Stimulated activated CD4-positive, alpha-beta T cell treated with anti-CD3 and anti-CD28 coated beads, Interleukin-2, amount 100 ng/mL, for 4 hours (primary cell): ENCODE measurements at places on chromosomes 12 and 14.

DNA sequence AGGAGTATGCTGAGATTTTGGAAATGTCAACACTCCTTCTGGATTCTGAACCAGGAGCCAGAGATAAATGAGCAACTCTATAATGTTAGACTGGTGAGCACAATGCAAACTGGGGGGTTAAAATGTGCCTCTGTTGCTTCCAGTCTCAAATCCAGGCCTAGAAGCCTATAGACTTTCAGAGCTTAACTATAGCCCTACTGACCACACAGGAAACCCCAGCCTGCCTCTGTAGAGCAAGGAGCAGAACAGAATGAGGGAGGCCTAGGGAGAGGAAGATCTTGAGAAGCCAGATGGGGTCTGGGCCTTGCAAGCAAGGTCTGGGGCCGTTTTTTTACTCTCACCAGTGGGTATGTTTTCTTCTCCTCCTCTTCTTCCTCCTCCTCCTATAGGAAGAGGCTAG is 225.4 kb upstream of the KITLG start:
- no peak for DNase-seq

DNA sequence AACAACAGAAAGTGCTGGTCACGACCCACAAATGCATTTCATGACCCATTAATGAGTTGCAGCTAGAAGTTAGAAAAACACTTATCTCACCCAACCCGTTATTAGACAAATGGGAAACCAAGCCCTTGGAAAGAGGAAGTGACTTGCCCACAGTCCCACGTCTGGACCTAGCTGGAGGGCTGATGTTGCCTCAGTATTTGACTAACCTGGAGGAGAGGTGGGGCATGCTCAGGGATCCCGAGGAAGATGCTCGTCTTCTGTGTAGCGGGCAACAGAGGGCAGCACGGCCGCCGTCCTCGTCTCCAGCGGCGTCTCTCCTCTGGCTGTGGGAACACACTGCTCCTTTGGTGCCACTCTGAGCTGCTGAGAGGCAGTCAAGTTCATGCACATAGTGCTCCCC is 12.7 kb downstream of the CCND2 start:
- no peak for DNase-seq

GRCh38 chr12:68878846-68879245 is 54.1 kb downstream of the CPM start:
- DNase-seq = no peak

DNA sequence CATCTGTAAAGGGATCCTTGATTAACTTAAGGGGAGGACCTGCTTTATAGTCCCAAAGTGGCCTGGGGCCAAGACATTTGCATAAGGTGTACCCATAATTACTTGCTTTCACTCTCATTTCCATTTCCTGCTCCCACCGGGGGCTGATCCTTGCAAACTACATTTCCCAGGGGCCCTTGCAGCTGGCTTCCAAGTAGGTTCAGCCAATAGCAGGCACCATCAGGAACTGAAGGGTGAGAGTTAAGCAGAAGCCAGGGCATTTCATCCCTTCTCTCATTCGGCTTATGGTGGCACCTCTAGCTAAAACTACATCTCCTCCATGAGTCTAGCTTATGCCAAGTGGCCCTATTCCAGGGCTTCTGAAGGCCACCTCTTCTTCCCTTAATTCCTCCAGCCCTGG is 88.8 kb downstream of the CCDC60 start:
- no peak for DNase-seq

- no peak for DNase-seq
Observed at GRCh38 chr14:102220031-102220430, 80.3 kb downstream of the WDR20 start.

DNA sequence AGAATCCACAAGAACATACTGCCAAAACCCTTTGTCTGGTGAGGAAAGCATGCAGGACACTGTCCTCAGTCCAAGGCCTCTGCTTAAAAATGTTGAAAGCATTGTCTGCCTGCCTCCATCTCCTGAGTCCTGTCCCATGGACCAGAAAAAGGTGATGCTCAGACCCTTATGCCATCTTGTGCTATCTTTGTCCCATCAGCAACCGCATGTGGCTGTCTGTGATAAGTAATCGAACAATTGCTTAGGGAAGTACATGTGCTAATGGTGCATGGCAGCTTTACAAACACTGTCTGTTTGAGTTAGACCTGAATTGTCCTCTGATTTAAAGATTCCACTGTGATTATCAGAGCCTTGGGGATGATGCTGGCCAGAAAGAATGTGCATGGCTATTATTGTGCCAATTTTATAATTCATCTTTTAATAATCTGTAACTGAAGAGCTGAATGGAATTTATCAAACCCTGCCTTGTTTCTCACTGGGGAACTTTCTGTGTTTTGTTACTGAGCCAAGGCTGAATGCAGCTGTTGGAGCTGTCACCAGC is 177.5 kb downstream of the DACT1 start:
- DNase-seq = no peak

DNA sequence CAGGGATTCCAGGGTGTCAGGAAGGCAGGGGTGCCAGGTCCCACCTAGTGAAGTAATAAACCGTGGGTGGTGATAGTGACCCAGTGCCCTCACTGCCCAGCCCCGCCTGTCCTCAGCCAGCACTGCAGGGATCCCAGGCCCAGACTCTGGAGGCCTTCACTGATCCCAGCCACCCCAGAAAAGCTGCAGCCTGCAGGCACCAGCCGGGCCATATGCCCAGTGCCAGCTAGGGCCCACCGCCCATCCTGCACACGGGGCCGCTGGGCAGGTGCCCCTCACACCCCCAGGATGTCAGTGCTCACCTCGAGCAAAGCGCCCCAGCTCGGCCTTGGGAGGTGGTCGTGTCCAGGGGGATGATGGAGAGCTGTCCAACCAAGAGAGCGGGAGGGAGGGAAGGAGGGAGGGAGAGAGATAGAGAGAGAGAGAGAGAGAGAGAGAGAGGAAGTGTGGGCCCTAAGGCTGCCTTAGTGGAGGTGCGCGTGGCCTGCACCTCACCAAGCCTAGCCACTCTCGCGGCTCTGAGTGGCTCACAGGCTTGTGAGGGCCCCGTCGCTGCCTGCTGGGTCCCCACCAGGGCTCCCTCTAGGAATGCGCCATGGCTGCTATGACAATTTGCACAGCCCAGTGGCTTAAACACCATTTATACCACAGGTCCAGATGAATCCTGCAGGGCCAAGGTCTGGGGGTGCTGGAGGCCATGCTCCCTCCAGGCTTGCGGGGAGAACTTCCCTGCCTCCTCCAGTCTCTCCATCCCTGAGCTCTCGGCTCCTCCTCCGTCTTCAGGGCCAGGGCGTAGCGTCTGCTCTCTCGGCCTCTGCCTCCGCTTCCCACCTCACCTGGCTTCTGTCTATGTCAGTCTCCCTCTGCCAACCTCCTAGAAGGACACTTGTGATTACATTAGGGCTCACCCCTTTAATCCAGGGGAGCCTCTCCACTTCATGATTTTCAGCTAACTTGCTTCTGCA is 401.0 kb downstream of the TMEM121 start:
- DNase-seq = no peak

- DNase-seq = no peak
Observed at GRCh38 chr14:68518761-68519670, 273.9 kb downstream of the ZFP36L1 start.

DNA sequence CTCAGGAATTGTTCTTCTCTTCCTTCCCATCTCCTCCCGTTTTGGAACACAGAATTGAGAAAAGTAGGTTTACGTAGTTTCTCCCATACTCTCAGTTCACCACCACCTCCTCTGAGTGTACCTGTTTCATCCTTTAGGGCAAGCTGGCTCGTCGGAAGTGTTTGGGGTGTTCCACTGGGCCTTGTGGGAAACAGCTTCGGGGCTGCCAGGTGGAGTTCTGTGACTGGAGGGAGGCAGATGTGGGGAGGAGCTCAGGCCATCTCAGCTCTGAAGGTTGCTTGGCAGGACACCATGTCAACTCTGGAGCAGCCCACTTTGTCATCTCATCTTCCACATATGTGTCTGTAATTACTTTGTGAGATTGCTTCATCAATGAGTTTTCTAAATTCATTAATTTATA is 53.5 kb upstream of the RD3L start:
- DNase-seq = no peak

- DNase-seq = no peak
Observed at GRCh38 chr14:31194661-31195060, 12.9 kb downstream of the HECTD1 start.

DNA sequence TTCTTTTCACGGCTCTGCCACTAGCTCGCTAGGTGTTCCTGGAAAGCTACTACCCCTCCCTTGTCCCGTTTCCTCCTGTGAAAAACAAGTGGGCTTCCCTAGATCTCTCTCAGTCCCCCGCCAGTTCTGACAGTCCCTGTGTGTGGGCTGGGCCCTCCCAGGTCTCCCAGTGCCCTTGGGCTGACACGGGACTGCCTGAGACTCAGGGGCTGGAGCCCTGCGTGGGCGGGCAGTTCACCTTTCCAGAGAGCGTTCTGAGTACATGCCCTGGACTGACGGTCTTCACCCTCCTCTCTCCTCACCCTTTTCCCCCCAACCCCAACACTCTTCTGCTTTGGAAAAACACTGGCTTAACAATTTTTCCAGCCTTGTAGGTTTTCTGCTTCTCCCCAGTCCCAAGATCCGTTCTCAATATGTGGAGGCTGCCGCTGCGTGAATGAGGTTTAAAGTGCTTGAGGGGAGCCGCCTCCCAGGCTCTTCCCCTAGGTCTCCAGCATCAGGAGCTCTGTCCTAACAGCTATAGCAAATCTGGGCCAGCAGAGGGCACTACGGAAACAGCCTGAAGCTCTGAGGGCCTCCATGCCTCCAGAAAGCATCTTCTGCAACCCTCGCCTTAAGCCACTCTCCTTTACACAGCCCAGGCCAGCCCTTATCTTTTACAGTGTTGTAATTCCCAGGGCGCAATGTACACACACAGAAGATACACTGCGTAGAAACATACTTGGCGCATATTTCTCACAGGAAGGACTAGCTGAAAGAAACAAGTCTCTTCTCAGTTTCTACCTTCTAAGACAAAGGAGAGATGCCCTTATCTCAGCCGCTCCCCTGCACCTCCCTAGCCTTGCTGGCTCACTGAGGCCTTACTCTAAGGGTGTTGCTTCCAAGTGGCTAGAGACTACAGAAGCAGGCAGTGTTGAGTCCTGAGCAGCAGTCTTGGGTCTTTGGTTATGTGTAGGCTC is 10.4 kb upstream of the DCD start:
- peak; percentile 6 for DNase-seq

- no peak for DNase-seq
Observed at GRCh38 chr12:18824287-18824686, 86.4 kb downstream of the CAPZA3 start.

- DNase-seq = no peak
Observed at GRCh38 chr12:513446-513845, 53.7 kb downstream of the B4GALNT3 start.

DNA sequence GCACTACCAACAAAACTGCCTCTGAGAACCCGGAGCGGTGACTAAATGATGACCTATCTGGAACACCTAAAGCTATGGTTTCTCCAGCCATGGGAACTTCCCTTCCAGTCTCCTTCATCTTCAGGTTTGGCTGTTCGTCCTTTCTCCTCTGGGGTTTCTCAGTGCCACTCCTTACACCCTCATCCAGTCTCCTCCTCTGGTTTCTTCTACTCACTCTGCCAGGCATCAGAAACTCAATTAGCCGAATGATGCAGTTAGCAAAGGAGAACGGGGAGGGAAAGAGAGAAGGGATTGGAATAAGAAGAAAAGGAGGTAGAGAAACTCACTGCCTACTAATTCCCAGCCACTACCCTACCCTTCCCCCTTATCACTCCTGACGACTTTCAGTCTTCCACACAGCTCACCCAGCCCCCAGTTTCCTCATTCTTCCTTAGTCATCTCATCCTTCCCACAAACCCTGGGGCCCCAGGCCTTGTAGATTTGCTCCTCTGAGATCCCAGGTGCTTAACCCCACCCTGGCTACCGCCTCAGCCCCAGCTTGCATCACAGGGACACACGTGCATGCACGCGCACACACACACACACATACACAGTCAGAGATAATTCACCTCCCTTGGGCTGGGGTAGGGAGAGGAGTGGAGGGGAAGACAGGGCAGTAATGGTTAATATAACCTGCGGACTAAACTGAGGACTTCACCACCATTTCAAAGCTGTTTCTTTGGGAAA is 13.0 kb downstream of the FGD6 start:
- DNase-seq = no peak

- DNase-seq = no peak
Observed at GRCh38 chr12:45309836-45310626, 94.1 kb downstream of the ANO6 start.

DNA sequence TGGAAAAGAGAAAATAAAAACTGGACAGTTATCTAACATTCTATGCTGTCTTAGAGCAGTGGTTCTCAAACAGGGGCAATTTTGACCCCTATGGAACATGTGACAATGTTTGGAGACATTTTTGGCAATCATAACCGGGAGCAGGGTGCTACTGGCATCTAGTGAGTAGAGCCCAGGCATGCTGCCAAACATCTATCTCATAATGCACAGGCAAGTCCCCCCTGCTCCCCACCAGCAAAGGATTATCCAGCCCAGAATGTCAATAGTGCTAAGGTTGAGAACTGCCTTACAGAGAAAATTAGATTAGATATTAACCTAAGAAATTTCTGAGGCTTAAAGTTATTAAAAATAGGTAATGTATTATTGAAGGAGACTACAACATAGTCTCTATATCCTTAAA is 22.9 kb upstream of the CATSPERB start:
- no peak for DNase-seq

- no peak for DNase-seq
Observed at GRCh38 chr14:77985211-77985615, 185.0 kb upstream of the NRXN3 start.

- no peak for DNase-seq
Observed at GRCh38 chr14:105486163-105486973, at the start of gene CRIP1. Gene CRIP1 (plus strand): TSS chr14:105486886. CDS start chr14:105487260, 374 bp downstream.

- no peak for DNase-seq
Observed at GRCh38 chr12:42338280-42338679, 12.3 kb downstream of the PPHLN1 start.

DNA sequence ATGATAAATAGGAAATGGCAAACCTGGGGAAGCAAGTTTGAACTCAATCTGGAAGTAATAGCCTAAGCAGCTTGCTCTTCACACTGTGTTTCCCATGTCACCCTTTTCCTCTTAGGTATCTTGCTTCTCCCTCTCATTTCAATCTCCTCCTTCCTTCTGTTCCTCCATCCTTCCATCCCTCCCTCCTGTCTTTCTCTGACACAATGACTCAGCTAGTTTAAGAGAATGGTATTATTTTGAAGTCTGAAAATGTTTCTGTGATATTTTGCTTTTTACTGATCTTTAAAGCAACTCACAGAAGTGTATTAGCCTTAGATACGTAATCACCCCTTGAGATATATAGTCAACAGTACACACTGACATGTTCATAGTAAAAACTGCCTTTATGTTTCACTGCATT is 55.9 kb upstream of the FGD4 start:
- no peak for DNase-seq
